ENCODE measurements at places on chromosomes 11 and 22. TPM values are rescaled to one million over a fixed set of nuclear protein-coding genes. Genes with fewer than 3 reads are reported as not detected.
A peak's percentile ranks its signal among the peaks of the same experiment; 100 is the strongest.

CCDC157 gene
- total RNA-seq = 2.1 TPM

GAL gene
- 0.42 TPM for total RNA-seq

GRCh38 chr11:102155676-102156075 is 45.4 kb downstream of the YAP1 start:
- no peak for DNase-seq
- H3K36me3 ChIP-seq = no peaks in the 10 kb centered on the region
- no peaks in the 10 kb centered on the region for H3K4me1 ChIP-seq
- H3K27me3 ChIP-seq = no peaks in the 10 kb centered on the region
- H3K27ac ChIP-seq = no peak overlapping the region

BAD gene
- 65.8 TPM for total RNA-seq

- H3K27me3 ChIP-seq = no peaks in the 10 kb centered on the region
- no peaks in the 10 kb centered on the region for H3K36me3 ChIP-seq
- no peak overlapping the region for H3K4me3 ChIP-seq
- no peaks in the 10 kb centered on the region for H3K4me1 ChIP-seq
- no peak overlapping the region for H3K27ac ChIP-seq
- no peak for DNase-seq
Measured at GRCh38 chr11:106399624-106400023, 322.2 kb downstream of the AASDHPPT start.

GRCh38 chr22:34096770-34097169 is 176.5 kb upstream of the LARGE1 start:
- H3K4me1 ChIP-seq = no peaks in the 10 kb centered on the region
- H3K27ac ChIP-seq = no peak overlapping the region
- no peak overlapping the region for H3K4me3 ChIP-seq
- H3K27me3 ChIP-seq = no peaks in the 10 kb centered on the region
- no peaks in the 10 kb centered on the region for H3K36me3 ChIP-seq

- H3K27me3 ChIP-seq = no peaks in the 10 kb centered on the region
- H3K4me3 ChIP-seq = no peak overlapping the region
- peaks cover 62% of the 10 kb centered on the region for H3K36me3 ChIP-seq
Measured at GRCh38 chr11:75406338-75406777, 7.0 kb downstream of the RPS3 start.

- H3K4me1 ChIP-seq = no peaks in the 10 kb centered on the region
- no peak overlapping the region for H3K27ac ChIP-seq
- no peak for DNase-seq
- no peaks in the 10 kb centered on the region for H3K36me3 ChIP-seq
- no peaks in the 10 kb centered on the region for H3K27me3 ChIP-seq
- H3K4me3 ChIP-seq = no peak overlapping the region
Measured at GRCh38 chr11:7079545-7080135, 9.2 kb upstream of the RBMXL2 start.

MRGPRX3 gene
- not detected for total RNA-seq

GRIA4 gene
- under 0.01 TPM for total RNA-seq

INPP5J gene
- total RNA-seq = 0.47 TPM

TECTA gene
- 0.19 TPM for total RNA-seq

- peaks cover 84% of the 10 kb centered on the region for H3K4me1 ChIP-seq
- no peaks in the 10 kb centered on the region for H3K36me3 ChIP-seq
Measured at GRCh38 chr11:128609785-128610184, 22.4 kb upstream of the ETS1 start.

DNA sequence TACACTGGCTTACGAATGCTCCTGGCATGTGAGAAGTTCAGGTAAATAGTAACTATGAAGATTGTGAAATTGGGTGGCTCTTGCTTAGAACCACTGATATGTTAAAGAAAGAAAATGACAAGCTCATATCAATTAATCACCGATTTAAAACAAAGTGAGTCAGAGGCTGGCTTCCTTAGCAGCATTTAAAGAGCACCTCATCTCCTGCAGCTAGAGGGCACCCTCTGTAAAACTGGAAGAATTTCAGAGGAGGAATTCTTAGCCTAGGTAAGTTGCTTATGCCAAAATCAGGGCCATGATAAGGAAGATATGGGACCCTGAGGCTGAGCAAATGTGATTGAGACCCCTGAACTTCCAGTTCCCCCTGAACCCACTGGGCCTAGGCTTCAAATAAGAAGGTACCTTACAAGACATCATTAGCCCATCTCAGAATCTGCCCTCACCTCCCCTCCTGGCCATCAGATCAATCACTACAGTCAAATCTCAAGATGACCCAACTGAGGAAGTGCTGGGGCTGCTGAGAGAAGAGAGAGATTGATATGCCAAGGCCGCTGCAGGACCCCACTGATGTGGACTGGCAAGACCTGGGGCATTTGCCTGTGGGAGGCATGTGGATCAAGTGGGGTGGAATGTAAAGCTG is 8.6 kb upstream of the CD3E start:
- DNase-seq = no peak
- no peaks in the 10 kb centered on the region for H3K36me3 ChIP-seq
- H3K4me3 ChIP-seq = no peak overlapping the region
- no peaks in the 10 kb centered on the region for H3K27me3 ChIP-seq

PATE2 gene
- 0.09 TPM for total RNA-seq

ANO1 gene
- 0.38 TPM for total RNA-seq

TP53I11 gene
- 6.1 TPM for total RNA-seq

DNA sequence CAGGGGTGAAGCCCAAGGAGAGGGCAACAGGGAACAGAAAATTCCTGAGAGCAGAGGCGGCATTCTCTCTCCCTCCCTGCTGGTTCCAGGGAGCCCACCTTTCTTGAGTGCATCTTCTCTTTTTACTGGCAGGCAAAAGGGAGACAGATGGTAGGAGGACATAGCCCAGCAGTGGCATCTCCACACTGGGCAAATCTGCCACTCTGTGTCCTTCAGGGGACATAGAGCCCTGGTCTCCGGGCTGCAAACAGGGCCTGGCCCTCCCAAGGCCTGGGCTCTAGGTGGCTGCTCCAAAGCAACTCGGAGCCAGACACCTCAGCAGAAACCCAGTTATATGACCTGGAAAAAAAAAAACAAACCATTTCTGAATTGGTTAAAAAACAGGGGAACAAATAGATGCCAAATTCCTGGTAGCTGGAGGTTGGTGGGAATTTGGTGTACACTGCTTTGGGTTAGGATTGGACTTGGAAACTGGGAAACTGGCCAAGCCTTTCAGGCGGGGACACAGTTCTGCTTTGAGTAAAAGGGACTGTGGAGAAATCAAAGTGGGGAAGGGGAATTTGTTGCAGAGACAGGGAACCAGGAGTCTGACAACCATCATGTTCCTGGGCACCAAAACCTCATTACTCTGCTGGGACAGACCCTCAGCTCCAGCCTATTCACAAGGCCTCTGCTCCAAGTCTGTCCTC is 23.6 kb upstream of the DKK3 start:
- no peak overlapping the region for H3K27ac ChIP-seq
- H3K36me3 ChIP-seq = no peaks in the 10 kb centered on the region
- DNase-seq = no peak
- no peak overlapping the region for H3K4me3 ChIP-seq
- H3K27me3 ChIP-seq = peaks cover 2% of the 10 kb centered on the region
- H3K4me1 ChIP-seq = no peaks in the 10 kb centered on the region

DNA sequence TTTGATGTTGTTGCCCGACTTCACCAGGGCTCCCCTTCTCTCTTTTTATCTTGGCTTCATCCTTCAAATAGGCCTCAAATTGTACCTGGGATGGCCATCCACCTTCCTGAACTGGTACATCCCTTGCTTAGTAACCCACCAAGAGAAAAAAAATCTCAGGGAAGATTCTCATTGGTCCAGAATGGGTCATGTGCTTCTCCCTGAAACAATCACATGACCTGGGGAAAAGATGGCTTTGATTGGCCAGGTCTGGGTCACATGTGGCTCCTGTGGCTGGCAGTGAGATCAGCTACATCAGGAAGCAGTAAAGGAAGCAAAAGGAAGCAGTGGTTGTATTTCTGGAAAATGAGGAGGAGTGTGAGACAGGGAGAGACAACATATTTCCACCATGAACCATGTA is 540.2 kb downstream of the MIAT start:
- no peaks in the 10 kb centered on the region for H3K4me1 ChIP-seq
- H3K36me3 ChIP-seq = no peaks in the 10 kb centered on the region
- no peak overlapping the region for H3K27ac ChIP-seq
- no peak for DNase-seq

DNA sequence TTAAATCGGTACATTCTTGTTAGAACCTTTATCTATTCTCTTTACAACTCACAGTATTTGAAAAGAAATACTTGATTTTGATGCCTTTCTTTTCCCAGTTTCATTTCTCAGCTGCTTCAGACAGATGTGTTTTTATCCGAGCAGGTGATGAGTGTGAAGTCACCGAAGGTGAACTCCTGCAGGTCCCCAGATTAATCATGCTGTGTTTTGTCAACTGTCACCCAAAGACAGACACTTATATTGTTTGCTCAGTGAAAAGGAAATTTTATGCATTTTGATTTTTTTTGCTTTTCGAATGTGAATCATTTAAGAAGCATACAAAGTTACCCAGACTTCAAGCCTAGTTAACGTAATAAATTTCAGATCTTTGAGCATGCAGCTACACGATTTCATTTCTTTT is 7.8 kb upstream of the TMPRSS13 start:
- H3K27me3 ChIP-seq = no peaks in the 10 kb centered on the region
- H3K4me3 ChIP-seq = no peak overlapping the region
- H3K27ac ChIP-seq = no peak overlapping the region
- H3K36me3 ChIP-seq = no peaks in the 10 kb centered on the region

DNA sequence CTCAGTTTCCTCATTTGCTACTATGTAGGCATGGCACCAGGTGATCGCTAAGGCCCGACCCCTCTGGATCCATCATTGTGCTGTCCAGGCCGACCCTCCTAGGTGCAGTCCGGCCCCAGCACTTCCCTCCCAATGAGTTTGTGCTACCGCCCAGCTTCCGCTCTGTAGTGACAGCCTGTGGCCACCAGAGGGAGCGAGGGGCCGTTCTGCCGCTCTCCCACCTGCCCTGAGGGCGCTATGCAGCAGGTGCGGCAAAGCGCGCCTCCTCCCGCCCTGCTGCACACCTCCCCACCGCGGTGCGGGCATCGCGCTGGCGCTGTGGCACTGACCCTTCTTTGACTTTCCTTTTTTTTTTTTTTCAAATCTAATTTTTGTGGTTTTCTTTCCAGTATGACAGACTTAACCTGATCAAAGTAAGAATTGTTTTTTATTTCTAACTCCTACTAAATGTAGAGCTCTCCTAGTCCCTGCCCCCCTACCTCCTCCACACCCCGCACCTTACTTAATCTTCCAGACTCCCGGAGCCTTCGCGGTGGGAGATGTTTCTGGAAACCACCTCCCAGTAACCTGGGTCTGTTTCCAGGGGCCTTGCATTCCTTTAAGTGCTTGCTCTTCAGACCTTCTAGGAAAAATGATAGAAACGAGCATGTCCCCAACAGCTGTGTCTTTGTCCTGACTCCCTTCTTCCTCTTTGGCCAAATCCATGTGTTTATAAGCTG is 73.7 kb downstream of the SCN3B start:
- H3K27me3 ChIP-seq = no peaks in the 10 kb centered on the region
- H3K36me3 ChIP-seq = peaks cover 18% of the 10 kb centered on the region
- no peak overlapping the region for H3K27ac ChIP-seq
- H3K4me3 ChIP-seq = no peak overlapping the region
- peaks cover 28% of the 10 kb centered on the region for H3K4me1 ChIP-seq
- peak; percentile 52 for DNase-seq

GRCh38 chr11:34345991-34346480 is 11.8 kb downstream of the ABTB2 start:
- no peaks in the 10 kb centered on the region for H3K36me3 ChIP-seq
- DNase-seq = no peak
- H3K27me3 ChIP-seq = no peaks in the 10 kb centered on the region
- peaks cover 6% of the 10 kb centered on the region for H3K4me1 ChIP-seq
- H3K4me3 ChIP-seq = no peak overlapping the region

BARX2 gene
- 0.14 TPM for total RNA-seq

GRCh38 chr11:62145261-62145871 is 21.6 kb downstream of the INCENP start:
- peaks cover 97% of the 10 kb centered on the region for H3K36me3 ChIP-seq
- H3K27ac ChIP-seq = no peak overlapping the region
- H3K4me3 ChIP-seq = no peak overlapping the region
- DNase-seq = no peak

GRCh38 chr11:67351275-67352005 is 1.9 kb downstream of the POLD4 start:
- H3K27ac ChIP-seq = no peak overlapping the region
- H3K36me3 ChIP-seq = no peaks in the 10 kb centered on the region
- H3K4me3 ChIP-seq = no peak overlapping the region
- DNase-seq = peak; percentile 65
- H3K27me3 ChIP-seq = no peaks in the 10 kb centered on the region

TRPC6 gene
- total RNA-seq = 1.3 TPM

- H3K36me3 ChIP-seq = peaks cover 4% of the 10 kb centered on the region
- DNase-seq = no peak
- no peak overlapping the region for H3K27ac ChIP-seq
- no peaks in the 10 kb centered on the region for H3K4me1 ChIP-seq
- H3K27me3 ChIP-seq = no peaks in the 10 kb centered on the region
Measured at GRCh38 chr11:17978553-17979287, 34.1 kb downstream of the SERGEF start.

DNA sequence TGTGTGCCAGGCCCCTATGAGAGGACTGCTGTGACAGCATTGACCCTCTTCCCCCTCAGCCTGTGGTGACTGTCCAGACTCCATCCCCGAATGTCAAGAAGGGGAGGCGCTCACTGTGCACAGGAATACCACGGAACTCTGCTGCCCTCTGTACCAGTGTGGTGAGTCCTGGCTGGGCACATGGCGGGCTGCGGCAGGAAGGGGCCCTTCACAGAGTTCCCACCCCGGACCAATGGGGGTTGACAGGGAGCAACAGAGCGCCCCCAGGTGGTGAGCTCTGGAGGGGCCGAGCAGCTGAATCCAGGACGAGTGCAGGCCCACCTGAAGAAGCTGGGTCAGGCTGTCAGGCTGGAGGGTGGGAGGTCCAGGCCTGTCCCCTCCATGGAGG is 83.8 kb upstream of the MYOD1 start:
- no peak overlapping the region for H3K4me3 ChIP-seq
- H3K4me1 ChIP-seq = no peaks in the 10 kb centered on the region
- H3K27me3 ChIP-seq = no peaks in the 10 kb centered on the region
- H3K36me3 ChIP-seq = no peaks in the 10 kb centered on the region

DNA sequence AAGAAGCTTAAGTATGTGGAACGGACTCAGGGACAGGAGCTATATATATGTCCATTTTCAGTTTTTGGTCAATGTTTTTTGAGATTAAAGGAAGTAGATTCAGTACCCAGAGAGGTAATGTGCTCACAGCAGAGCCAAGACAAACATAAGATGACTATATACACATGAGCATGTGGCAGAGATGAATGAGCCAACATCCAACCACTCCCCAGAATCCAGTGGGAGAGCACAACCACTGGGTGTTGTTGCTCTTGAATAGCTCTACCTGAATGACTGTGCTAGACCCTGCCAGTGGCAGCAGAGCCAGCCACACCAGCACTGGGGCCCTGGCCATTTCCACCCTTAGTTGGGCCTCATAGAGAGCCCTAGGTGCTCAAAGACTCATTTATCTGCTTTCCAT is 10.7 kb upstream of the SYTL2 start:
- peaks cover 9% of the 10 kb centered on the region for H3K4me1 ChIP-seq
- peaks cover 10% of the 10 kb centered on the region for H3K27me3 ChIP-seq
- no peaks in the 10 kb centered on the region for H3K36me3 ChIP-seq
- no peak overlapping the region for H3K27ac ChIP-seq
- no peak overlapping the region for H3K4me3 ChIP-seq
- DNase-seq = no peak
